GF-D8 (cell line): ENCODE measurements at places on chromosomes 11 and 22.

DNA sequence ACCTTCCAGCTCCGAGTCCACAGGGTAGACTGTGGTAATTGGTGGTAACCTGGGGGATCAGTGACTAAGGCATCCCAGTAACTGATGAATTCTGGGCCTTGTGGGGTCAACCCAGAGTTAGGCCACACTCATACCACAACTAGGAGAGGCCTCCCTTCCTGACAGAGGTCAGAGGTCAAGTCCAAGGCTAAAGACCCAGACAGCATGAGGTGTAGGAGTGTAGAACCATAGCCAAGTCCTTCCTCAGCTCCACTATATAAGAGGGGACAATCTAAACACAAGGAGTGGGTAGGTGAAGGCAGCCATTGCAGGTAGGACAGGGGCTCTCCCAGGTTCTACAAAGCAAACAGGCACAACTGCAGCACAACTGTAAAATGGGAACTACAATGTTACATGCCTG is 4.6 kb downstream of the AP1B1 start:
- no peak for DNase-seq

- DNase-seq: no peak
These were observed 32.5 kb downstream of the ABCC8 start for GRCh38 chr11:17443926-17444690.

DNA sequence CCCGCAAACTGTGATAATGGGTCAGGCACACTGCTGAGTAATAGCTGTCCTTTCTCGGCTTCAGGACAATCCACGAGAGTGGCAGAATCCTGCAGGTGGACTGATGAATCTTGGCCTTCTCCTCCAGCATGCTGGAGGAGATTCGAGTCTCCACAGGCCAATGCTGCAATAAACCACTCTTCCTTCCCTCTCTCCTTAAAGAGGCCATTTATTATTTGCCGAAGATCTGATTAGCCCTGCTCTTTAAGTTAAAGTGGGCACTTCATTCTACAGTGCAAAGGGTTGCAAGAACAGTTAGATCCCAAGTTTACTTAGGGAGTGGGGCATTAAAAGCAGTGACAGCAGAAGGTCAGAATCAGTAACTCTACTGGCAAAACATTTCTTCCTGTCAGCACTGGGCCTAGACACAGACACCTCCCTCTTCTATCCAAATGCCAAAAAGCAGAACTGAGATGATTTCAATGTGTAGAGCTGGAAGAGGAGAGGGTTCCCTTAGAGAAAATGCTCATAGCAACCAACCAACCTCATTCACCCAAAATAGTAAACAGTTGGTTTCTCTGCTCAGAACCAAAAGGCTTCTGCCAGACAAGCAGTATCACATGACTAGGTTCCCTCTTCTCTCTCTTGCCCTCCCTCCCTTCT is 121.7 kb downstream of the SGSM3 start:
- DNase-seq: peak; percentile 85

- DNase-seq: no peak
These were observed 108.5 kb downstream of the MICAL2 start for GRCh38 chr11:12218909-12219308.

GRCh38 chr11:60925868-60926267 is 1.6 kb downstream of the TMEM132A start:
- no peak for DNase-seq
